ENCODE measurements at places on chromosomes 3 and 15. TPM values are rescaled to one million over a fixed set of nuclear protein-coding genes. Genes with fewer than 3 reads are reported as not detected.

DNA sequence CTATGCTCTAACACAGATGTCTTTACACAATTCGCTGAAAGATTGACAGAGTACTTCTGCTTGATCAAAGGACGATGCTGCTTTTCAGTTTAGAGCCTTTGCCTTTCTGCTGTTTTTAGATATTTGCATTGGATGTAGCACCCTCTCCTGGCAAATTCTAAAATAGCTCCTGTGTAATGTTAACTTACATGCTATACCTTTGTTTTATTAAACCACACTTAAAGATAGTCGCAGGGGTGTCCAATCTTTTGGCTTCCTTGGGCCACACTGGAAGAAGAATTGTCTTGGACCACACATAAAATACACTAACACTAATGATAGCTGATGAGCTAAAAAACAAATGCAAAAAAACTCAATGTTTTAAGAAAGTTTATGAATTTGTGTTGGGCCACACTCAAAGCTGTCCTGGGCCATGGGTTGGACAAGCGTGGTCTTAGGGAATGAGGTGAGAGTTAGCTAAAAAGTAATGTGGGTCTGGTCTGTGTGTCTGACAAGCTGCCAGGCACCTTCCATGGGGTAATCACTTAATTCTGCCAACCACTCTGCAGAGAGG lies 62.9 kb downstream of the ATG7 start:
- DNase-seq: no peak

DNA sequence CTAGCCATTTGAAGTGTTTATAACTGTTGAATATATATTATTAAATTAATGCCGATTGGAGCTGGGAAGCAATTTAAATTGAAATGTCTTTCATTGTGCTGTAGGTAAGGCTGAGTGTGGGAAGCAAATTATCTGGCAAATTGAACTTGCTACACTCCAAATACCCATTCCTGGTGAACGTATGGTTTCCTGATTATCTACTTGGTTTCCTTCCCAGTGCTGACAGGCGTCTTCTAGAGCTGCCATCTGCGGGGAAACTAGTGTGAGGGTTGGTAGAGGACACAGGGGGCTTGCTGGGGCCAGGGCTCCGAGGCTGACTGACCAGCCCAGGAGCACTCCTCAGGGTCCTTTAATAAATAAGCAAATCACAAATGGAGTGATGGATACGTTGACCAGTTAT lies 581.4 kb upstream of the LMCD1 start:
- DNase-seq: no peak

DNA sequence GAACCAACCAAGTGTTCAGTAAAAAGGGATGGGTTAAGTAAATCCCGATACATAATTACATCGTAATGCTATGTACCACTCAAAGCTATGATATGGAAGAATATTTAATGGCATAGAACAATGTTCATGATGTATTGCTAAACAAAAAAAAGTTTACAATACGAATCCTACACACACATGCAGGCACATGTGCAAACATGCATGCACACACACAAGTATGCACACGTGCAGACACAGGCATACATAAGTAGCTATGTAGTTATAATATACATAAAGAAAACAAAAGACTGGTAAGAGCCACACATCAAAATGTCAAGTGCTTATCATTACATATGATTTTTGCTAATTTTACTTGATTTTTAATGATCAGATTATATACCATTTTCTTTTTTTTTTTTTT lies 74.2 kb downstream of the ARRDC4 start:
- DNase-seq: no peak

DNA sequence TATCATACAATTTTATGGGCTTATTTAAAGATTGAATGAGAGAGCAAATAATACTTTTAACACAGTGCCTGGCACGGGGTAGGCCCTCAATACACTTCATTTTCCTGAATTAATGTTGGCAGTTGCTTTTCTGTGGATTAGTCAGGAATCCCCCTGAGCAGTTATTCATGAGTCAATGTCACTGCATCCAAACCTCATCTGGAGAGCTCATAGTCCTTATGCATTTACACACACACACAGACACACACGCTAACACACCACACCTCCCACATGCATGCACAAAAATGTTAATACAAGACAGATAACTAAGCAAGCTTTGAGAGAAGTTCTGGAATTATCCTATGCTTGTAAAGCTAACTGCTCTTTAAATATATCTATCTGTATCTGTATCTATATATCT lies 34.0 kb upstream of the TNFAIP8L3 start:
- DNase-seq: no peak

- peak; percentile 89 for DNase-seq
Observed at GRCh38 chr3:14508966-14509795, 31.0 kb downstream of the GRIP2 start.

- DNase-seq: no peak
Observed at GRCh38 chr3:112979244-112979832, 4.4 kb upstream of the CD200R1 start.

- no peak for DNase-seq
Observed at GRCh38 chr15:58535894-58536293, 104.1 kb downstream of the LIPC start.

- DNase-seq: no peak
Observed at GRCh38 chr3:42693530-42693930, 8.2 kb downstream of the KLHL40 start.

DNA sequence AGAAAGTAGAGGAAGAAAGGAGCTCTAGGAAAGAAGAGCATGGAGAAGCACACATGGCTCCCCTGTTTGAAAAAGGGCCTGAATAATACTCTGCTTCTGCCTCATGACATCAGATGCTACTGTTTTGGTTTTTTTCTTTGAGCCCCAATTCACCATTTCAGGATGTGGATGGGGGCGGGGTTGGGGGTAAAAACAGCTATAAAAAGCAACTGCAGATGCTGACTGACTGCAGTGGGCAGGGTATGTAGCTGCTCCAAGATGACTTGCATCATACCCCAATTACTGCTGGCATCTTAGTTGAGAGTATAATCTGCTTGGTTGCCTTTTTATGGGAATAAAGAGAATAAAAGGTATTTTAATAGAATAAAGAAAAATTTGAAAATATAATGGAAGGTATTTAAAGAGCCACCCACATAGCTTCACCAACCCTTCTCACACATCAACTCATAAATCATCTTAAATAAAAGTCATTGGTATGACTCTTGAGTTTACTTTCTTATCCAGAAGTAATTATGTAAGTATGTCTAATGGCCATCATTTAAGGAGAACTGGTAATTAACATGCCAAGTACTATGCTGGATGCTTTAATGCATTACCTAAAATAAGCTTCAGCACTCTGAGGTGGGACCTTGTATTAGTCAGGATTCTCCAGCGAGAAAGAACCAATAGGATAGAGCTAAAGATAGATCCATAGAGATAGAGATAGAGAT lies 36.4 kb upstream of the TMEM45A start:
- no peak for DNase-seq

DNA sequence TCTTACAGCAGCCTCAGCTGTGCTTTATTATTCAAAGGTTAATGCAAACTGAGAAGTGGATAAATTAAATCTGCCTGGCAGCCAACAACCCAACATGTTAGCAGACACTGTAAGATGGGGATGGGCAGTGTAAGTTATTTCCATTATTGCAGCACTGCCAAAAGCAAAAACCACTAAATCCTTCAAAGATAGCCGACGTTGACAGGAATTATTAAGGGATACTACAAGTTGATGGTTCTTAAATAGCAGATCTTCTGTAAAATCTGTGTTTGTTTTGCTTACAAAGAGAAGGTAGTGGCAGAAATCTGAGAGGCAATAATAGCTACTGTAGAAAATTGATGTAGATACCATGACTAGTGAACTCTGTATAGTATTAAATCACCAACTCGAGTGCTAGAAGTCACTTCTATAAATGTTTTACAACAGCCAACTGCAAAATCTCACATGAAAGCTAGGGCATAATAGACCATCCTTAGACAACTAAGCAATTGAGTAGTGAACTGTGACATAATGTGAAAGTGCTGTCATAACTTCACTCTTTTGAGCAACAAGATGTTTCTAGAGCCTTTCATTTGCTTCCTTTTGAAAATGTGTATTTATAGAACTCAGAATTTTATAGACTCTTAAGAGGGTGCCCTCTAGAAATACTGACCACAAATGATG lies 278.6 kb downstream of the UBE2E2 start:
- DNase-seq: no peak

DNA sequence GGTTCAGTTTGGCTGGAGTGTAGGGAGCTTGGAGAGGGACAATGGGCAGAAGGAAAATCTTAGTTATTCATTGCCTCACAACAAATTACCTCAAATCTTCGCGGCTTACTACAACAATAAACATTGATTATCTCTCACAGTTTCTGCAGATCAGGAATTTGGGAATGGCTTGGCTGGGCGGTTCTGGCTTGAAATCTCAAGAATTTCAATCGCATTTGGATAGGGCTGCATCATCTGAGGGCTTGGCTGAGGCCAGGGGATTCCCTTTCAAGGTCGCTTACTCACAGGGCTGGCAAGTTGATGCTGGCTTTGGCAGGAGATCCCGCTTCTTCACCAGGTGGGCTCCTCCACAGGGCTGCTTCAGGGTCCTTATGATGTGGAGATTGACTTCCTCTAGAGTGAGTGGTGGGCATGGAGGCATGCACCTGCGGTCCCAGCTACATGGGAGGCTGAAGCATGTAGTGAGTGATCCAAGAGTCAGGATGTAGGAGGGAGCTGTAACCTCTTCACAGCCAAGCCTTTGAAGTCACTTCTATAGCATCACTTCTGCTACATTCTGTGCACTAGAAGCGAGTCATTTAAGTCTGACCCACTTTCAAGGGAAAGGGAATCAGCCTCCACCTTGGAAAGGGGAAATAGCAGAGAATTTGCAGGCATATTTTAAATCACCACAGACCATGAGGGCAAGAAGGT lies 63.1 kb downstream of the CDC25A start:
- DNase-seq: peak; percentile 83

DNA sequence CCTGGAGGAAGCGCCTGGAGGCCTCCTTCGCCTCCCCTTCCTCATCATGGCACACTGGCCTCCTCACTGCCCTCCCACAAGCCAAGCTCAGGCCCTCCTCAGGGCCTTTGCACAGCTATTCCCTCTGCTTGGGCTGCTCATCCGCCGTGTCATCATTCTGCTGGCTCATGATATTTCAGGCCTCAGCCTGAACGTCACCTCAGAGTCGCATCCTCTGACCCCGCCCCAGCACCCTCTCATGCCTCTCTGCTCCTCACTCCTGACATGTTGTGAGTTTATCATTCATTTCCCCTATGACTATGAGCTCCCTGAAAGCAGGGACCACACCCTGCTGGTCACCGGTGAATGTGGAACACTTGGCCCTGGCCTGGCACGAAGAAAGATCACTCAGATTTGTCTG lies 20.7 kb upstream of the POC1A start:
- DNase-seq: no peak

GRCh38 chr3:39101022-39101689 lies 6.3 kb downstream of the GORASP1 start:
- DNase-seq: no peak

GRCh38 chr3:64084640-64085039 lies 61.3 kb upstream of the PSMD6 start:
- no peak for DNase-seq

GRCh38 chr15:67125589-67126502 lies 60.4 kb downstream of the SMAD3 start:
- DNase-seq: peak; percentile 95

- no peak for DNase-seq
Observed at GRCh38 chr3:129618186-129618820, 11.8 kb upstream of the PLXND1 start.

DNA sequence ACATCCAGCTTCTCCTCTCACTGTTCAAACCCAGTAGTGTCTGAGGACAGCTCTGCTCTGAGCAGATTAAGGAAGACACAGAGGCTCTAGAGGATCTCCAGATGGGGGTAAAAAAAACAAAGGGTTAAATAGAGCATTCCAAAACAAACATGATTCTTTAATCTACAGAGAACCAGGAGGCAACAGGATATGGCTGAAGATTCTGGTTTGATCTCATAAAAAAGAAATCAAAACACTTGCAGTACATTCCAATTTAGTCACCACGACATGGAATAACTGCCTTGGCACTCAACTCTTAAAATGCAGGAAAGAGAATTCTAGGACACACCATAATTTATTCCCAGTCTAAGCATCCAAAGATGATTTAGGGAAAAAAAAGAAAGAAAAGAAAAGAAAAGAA lies 32.0 kb downstream of the TM4SF4 start:
- no peak for DNase-seq

TM4SF4 gene
- 0.60 TPM for total RNA-seq

SNX4 gene
- total RNA-seq: 32.2 TPM

WDR93 gene
- not detected for total RNA-seq

MORC1 gene
- not detected for total RNA-seq

FBLN2 gene
- total RNA-seq: 283 TPM

FAIM gene
- 8.0 TPM for total RNA-seq

SEC22A gene
- 18.1 TPM for total RNA-seq

CPLX3 gene
- not detected for total RNA-seq

TMEM207 gene
- not detected for total RNA-seq

PLCH1 gene
- total RNA-seq: not detected

LOXL1 gene
- 110 TPM for total RNA-seq

ISLR2 gene
- total RNA-seq: 0.65 TPM

All from posterior vena cava (tissue), 2 donors.